Left forelimb (tissue), 1 donor: ENCODE measurements at places on chromosomes 5 and 9.

GRCh38 chr5:132747616-132748440, 602 bp downstream of the CCNI2 start:
- DNase-seq = no peak

DNA sequence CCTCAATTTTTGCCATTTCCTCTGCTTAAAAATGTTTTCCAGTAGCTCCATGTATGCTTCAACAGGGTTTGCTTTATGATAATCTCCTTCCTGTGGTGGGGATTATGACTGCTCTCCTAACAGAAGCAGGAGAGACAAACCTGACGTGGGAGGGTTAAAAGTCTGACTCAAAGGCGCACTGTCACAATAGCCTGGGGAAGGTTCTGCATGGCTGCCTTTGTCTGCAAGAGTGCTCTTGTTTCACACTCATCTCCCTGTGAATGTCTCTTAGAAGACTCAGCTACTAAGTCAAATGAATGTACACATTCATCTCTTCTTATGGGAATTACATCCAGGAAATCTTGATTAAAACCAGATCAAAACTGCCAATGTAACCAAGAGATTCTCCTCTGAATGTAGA, 90.9 kb upstream of the MTAP start:
- DNase-seq = no peak

DNA sequence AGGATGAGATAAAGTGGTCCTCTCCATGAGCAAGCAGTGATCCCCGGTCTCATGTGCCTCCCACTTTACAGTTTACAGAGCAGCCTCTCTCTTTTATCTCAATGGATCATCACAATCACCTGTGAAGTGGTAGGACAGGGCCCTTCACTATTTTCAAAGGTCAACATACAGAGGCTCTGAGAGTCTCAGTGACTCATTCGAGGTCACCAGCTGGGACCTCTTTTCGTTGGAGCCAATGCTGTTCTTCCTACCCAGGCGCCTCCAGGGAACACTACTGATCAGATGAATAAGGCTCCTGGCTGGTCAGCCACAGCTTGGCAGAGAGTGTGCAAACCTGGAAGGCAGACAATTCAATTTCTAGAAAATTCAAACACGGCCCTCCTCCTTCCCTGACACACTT, 16.6 kb downstream of the GGTA1 start:
- DNase-seq = no peak

GRCh38 chr5:50766042-50766441, 99.6 kb downstream of the PARP8 start:
- DNase-seq = no peak

DNA sequence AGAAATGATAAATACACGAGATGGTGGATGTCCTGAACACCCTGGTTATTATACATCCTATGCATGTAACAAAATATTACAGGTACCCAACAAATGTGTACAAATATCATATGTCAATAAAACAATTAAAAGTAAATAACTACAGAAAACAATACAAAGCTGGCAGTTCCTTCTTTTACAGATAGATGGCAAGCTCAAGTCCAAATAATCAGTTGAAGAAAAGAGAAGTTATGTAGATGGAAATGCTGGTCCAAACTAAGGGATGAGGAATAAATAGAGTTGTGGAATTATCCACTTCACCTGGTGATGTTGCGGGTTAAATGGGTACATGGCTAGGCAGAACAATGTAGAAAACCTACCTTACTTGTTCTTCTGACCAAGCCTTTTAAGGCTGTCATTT, 79.4 kb downstream of the PALM2AKAP2 start:
- no peak for DNase-seq

DNA sequence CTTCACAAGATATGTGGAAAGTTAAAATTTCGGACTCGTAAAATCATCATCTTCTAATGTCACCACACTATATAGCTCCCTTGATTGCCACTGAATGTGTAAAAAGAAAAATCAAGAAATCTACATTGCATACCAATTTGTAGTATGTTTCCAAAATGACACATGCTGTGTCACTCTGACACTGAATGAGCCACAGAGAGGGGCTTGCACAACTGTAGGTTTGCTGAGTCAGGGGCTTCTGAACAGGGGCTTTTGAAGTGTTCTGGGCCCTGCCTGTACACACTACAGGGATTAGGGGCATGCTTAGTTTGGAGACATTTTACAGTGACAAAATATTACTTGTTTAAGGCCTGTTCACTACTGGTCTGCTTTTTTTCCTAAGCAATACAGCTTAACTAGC, 234.4 kb upstream of the GRAMD2B start:
- DNase-seq = no peak

DNA sequence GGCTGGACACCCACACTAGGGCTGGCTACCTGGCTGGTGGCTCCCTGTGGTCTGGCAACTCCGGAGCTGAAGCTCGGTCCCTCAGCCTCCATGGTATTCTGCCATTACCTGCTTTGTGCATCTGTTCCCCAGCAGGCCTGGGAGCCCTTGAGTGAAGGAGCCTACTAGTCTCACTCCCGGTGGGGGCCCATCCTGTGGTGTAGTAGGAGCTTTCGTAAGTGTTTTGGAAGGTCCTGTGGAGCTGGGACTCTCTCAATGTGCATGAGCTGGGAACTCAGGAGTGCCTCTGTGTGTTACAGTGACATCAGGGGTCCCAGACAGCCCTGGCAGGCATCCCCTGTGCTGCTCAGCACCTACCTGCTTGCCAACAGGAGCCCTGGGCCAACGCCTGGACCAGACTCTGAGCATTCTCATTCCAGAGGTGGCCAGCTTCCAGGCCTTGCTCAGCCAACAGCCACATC, 267.1 kb downstream of the GADD45G start:
- peak; percentile 38 for DNase-seq

- DNase-seq = no peak
Observed at GRCh38 chr5:24026288-24026687, 518.9 kb downstream of the PRDM9 start.

GRCh38 chr5:31375999-31376720, 155.7 kb downstream of the DROSHA start:
- DNase-seq = no peak

GRCh38 chr5:179821298-179822058, 773 bp downstream of the SQSTM1 start:
- DNase-seq = peak; percentile 95

DNA sequence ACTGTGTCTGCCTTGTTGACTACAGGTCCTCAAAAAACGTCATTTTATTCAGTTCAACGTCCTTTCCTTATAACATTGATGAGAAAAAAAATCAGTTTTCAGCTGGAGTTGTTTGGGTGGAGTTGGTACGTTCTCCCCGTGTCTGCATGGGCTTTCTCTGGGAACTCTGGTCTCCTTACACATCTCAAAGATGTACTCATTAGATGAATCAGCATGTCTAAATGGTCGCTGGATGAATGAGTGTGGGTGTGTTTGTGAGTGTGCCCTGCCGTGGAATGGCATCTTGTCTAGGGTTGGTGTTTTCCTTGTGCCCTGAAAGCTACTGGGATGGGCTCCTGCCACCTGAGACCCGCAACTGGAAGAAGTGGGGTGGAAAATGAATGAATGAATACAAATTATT, 30.1 kb downstream of the EGR1 start:
- DNase-seq = no peak
